Stomach (tissue), 19 donors: ENCODE measurements at places on chromosomes 11 and 22. TPM values are rescaled to one million over a fixed set of nuclear protein-coding genes. Genes with fewer than 3 reads are reported as not detected.

Gene PYGM
- not detected for total RNA-seq

Gene CXCR5
- not detected for total RNA-seq

Gene LINC01488
- total RNA-seq: not detected

DNA sequence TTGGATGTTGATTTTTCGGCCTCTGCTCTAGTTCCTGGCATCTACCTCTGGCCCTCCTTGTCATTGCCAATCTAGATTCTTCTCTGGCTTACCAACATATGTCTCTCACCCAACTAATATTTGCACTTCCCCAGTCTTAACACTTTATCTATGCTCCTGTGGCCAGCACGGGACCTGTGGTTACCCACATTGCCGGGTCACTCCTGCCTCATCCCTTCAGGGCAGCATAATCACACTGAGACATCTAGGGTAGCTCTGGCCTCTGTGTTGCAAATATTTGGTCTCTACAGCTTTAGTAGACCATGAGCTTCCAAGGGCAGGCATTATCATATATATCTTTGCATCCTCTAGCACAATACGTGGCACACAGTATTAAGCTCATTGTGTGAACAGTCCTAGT is 182.0 kb upstream of the ARHGAP20 start:
- no peaks in the 10 kb centered on the region for H3K27me3 ChIP-seq
- H3K4me1 ChIP-seq: peaks cover 4% of the 10 kb centered on the region
- H3K36me3 ChIP-seq: no peaks in the 10 kb centered on the region
- H3K4me3 ChIP-seq: no peak overlapping the region
- no peak overlapping the region for H3K27ac ChIP-seq

GRCh38 chr11:578276-579035 is 2.2 kb downstream of the PHRF1 start:
- no peak for DNase-seq
- peak overlapping the region; percentile 82 for H3K4me3 ChIP-seq
- H3K4me1 ChIP-seq: peaks cover 60% of the 10 kb centered on the region
- H3K36me3 ChIP-seq: peaks cover 22% of the 10 kb centered on the region

Gene CNTF
- not detected for total RNA-seq

Gene WT1
- not detected for total RNA-seq

- no peak overlapping the region for H3K27ac ChIP-seq
- peaks cover 4% of the 10 kb centered on the region for H3K27me3 ChIP-seq
- H3K36me3 ChIP-seq: no peaks in the 10 kb centered on the region
- H3K4me3 ChIP-seq: no peak overlapping the region
- DNase-seq: peak; percentile 71
These were observed 29.1 kb downstream of the TSPAN18 start for GRCh38 chr11:44755556-44756523.

Gene C11orf16
- total RNA-seq: not detected

DNA sequence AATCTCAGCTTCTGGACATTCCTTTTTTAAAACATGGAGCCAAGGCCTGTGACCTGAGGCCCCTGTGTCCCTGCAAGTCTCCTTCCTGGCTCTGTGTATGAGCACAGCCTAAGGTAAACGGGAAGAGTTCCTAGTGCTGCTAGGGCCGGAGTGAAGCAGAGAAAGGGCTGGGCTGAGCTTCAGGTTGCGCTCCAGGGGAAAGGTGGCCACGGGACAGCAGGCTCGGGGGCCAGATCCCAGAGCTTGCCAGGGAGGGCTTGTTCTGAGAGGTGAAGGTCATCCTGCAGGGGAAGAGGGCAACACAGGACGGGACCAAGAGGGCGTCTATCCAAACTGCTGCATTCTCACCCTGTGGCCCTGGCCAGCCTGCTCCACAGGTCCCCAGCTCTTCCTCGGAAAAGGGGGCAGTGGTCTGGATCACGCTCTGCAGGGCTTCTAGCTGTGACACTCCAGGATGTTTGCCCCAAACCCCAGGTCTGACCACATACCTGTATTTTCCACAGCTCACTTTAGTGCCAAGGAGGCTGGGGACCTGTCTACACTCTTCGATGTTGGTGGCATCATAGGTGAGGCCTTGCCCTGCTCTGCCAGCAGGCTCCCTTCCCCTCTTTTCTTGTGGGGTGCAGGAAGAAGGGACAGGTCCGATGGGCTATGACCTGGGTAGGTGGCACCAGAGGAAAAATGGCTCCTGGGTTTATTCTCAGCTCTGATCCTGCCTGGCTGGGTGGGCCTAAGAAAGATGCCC is 20.4 kb downstream of the SLC37A2 start:
- DNase-seq: no peak
- H3K4me1 ChIP-seq: no peaks in the 10 kb centered on the region
- no peak overlapping the region for H3K27ac ChIP-seq
- H3K36me3 ChIP-seq: no peaks in the 10 kb centered on the region

DNA sequence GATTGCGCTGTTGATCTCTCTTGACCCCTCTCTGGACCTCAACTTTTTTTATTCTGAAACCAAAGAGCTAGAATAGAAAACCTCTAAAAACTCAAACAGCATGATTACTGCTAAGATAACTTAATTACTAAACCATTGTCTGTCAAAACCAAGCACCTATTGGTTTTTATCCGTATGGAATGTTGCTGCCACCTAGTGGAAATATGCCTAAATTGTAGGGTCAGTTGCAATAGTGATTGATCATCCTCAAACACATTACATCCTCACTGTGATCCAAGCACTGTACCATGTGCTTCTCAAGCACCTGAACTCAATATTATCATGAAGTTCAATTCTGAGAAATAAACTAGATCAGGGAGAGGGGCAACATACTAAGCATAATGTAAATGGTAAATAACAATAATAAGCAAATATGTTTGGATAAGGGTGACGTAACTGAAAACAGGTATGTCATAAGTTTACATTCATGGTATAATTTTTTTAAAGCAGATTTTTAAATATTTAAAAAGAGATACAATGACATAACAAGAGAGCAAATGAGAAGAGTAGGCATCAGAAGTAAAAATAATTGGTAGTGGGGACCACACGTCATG is 3.8 kb upstream of the OR5A2 start:
- no peaks in the 10 kb centered on the region for H3K36me3 ChIP-seq
- H3K27ac ChIP-seq: no peak overlapping the region
- DNase-seq: no peak
- H3K4me3 ChIP-seq: no peak overlapping the region
- no peaks in the 10 kb centered on the region for H3K4me1 ChIP-seq

Gene IL17REL
- 0.87 TPM for total RNA-seq

GRCh38 chr11:32786811-32787210 is 7.7 kb downstream of the CCDC73 start:
- no peak overlapping the region for H3K4me3 ChIP-seq
- H3K4me1 ChIP-seq: no peaks in the 10 kb centered on the region

- H3K4me1 ChIP-seq: peaks cover 15% of the 10 kb centered on the region
- no peaks in the 10 kb centered on the region for H3K27me3 ChIP-seq
- peaks cover 97% of the 10 kb centered on the region for H3K36me3 ChIP-seq
- no peak overlapping the region for H3K4me3 ChIP-seq
- no peak for DNase-seq
These were observed 43.7 kb downstream of the KMT5B start for GRCh38 chr11:68169442-68169841.

GRCh38 chr22:21803811-21804249 is 63.6 kb downstream of the MAPK1 start:
- no peak overlapping the region for H3K27ac ChIP-seq
- peaks cover 87% of the 10 kb centered on the region for H3K36me3 ChIP-seq
- peaks cover 17% of the 10 kb centered on the region for H3K4me1 ChIP-seq
- no peaks in the 10 kb centered on the region for H3K27me3 ChIP-seq
- no peak overlapping the region for H3K4me3 ChIP-seq

Gene FAM118B
- total RNA-seq: 7.6 TPM

- DNase-seq: no peak
- H3K4me1 ChIP-seq: peaks cover 23% of the 10 kb centered on the region
- H3K27ac ChIP-seq: peak overlapping the region; percentile 81
- no peak overlapping the region for H3K4me3 ChIP-seq
- no peaks in the 10 kb centered on the region for H3K27me3 ChIP-seq
- peaks cover 5% of the 10 kb centered on the region for H3K36me3 ChIP-seq
These were observed 1.8 kb upstream of the TMEM86A start for GRCh38 chr11:18696638-18697225.

DNA sequence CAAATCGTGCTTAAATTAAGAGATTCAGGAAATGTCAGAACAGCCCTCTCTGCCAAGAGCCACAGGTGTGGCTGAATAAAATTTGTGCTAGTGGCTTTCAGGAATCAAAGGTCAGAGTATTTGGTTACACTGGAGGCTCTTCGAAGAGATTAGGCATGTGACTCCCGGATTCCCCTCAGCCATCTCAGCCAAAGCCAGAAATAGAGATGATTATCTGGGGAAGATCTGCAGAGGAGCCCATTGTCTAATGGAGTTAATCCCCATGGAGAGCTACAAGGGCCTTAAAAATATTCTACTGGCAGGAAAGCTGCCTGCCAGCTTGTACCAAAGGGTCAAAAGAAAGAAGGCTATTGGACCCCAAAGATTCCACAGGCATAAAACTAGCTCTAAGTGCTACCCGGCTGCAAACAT is 1259.5 kb downstream of the TBC1D22A start:
- no peaks in the 10 kb centered on the region for H3K4me1 ChIP-seq
- H3K4me3 ChIP-seq: no peak overlapping the region
- no peak for DNase-seq
- no peaks in the 10 kb centered on the region for H3K27me3 ChIP-seq
- no peaks in the 10 kb centered on the region for H3K36me3 ChIP-seq

DNA sequence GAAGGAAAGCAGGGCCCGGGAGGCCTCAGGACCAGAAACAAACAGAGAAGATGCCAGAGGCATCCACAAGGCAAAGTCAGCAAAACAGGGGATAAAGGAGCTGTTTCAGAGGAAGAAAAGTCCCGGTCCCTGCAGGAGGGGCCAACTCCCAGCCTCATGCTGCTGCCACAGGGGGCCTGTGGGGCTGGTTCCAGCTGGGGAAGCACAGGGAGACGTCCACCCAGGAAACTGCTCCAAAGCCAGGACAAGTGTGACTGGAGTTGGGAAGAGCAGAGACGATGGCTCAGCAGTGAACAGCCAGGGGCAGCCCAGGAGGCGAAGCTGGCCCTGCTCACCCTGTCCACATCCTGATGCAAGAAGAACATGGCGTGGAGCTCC is 454.4 kb downstream of the BRD1 start:
- no peaks in the 10 kb centered on the region for H3K36me3 ChIP-seq
- H3K4me3 ChIP-seq: no peak overlapping the region
- peaks cover 64% of the 10 kb centered on the region for H3K27me3 ChIP-seq
- H3K27ac ChIP-seq: no peak overlapping the region
- H3K4me1 ChIP-seq: no peaks in the 10 kb centered on the region
- no peak for DNase-seq

- no peak for DNase-seq
- no peaks in the 10 kb centered on the region for H3K4me1 ChIP-seq
- H3K27me3 ChIP-seq: no peaks in the 10 kb centered on the region
- H3K4me3 ChIP-seq: no peak overlapping the region
These were observed 3.8 kb downstream of the OR10S1 start for GRCh38 chr11:123973816-123974215.

Gene PANX3
- total RNA-seq: not detected

Gene NUP98
- total RNA-seq: 66.5 TPM

GRCh38 chr22:35838855-35839576 is 121.3 kb downstream of the APOL5 start:
- peak overlapping the region; percentile 79 for H3K27ac ChIP-seq
- H3K4me3 ChIP-seq: peak overlapping the region; percentile 53
- DNase-seq: peak; percentile 65

Gene SAA2
- total RNA-seq: not detected

DNA sequence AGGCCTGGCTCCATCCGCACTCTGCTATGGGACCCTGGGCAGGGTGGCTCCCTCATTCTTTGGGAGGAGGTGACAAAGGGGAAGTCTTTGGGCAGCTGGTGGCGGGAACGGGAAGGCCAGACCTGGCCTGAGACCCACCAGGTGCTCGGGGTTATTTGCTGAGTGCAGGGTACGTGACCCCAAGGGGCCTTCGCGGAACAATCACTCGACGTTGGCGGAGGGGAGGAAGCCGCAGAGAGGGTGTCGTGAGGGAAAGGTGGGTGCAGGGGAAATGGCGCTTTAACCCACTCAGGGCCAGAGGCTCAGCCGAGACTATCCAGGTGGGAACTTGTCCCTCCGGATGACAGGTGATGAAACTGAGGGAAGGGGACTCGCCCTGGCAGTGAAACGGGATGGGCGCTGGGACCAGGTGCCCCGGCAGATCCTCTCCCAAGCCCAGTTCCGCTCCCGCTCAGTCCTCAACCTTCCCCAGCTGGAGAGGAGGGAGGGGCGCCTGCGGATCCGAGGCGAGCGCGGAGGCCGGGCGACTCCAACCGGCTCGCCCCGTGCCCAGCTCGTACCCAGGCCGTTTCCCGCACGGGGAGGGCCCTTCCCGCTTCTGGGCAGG is 911 bp downstream of the A4GALT start:
- no peaks in the 10 kb centered on the region for H3K27me3 ChIP-seq
- peak overlapping the region; percentile 87 for H3K4me3 ChIP-seq
- H3K36me3 ChIP-seq: no peaks in the 10 kb centered on the region
- no peak for DNase-seq
- H3K4me1 ChIP-seq: peaks cover 48% of the 10 kb centered on the region

- no peaks in the 10 kb centered on the region for H3K36me3 ChIP-seq
- no peaks in the 10 kb centered on the region for H3K4me1 ChIP-seq
- no peak for DNase-seq
- H3K27ac ChIP-seq: no peak overlapping the region
These were observed 18.5 kb downstream of the CLDN5 start for GRCh38 chr22:19505735-19506126.

- peak; percentile 62 for DNase-seq
- H3K27ac ChIP-seq: no peak overlapping the region
- H3K4me1 ChIP-seq: no peaks in the 10 kb centered on the region
- H3K27me3 ChIP-seq: no peaks in the 10 kb centered on the region
These were observed 28.5 kb upstream of the ALKBH3 start for GRCh38 chr11:43852057-43852636.

DNA sequence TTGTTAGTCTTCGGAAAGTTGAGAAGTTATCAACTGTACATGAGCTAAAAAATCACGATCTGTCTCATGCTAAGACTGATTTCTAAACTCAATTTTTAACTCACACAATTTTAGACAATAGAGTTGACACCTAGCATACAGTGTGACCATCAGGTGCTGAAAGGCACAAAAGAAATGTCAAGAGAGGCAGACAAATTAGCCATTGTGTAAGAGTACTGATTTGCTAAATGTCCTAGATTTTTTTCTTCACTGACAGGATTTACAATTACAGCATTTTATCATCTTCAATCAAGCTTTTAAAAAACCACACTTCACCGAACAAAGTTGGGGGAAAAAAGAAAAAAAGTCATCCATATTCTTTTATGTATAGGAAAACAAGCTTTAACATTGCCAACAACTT is 7.0 kb downstream of the LGR4 start:
- H3K27ac ChIP-seq: no peak overlapping the region
- peaks cover 93% of the 10 kb centered on the region for H3K4me1 ChIP-seq
- H3K36me3 ChIP-seq: no peaks in the 10 kb centered on the region
- no peaks in the 10 kb centered on the region for H3K27me3 ChIP-seq
- no peak overlapping the region for H3K4me3 ChIP-seq
- DNase-seq: no peak
